GM04504 (cell line): ENCODE measurements at places on chromosomes 3 and 15.

DNA sequence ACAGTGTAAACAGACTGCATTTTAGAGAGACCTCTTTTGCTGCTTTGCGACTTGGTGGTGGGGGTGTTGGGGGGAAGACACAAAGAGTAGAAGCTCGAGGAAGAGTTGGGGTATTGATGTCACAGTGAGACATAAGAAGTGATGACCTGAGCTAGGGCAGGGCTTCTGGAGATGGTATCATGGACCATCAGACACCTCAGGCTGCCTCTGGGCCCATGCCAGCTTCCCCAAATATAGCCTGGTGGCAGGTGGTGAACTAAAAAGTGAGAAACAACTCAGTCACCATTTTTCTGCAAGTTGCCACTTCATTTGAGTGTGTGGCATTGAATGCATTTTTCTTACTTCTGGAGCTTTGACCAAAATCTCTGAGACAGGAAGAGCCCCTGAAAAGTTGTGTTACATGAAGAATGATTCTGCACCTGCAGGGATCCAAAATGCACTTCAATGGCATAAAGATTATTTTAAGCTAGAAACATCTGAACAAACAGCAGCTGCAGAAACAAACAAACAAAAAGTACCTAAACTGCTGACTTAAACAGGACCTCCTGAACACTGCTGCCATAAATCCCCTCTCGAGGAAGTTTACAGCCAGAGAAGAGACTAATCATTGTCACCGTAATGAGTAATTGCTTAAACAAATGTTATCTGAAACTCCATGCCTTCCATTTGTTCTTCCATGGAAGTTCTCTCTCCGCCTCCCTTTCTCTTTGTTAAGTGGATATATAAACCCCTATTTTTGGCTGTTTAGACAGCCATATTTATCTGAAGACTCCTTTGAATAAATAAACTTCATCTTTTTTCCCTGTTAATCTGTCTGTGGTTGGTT, 15.2 kb upstream of the XIRP1 start:
- DNase-seq, result no peak

GRCh38 chr3:158528076-158528674, 42.8 kb upstream of the MLF1 start:
- no peak for DNase-seq

DNA sequence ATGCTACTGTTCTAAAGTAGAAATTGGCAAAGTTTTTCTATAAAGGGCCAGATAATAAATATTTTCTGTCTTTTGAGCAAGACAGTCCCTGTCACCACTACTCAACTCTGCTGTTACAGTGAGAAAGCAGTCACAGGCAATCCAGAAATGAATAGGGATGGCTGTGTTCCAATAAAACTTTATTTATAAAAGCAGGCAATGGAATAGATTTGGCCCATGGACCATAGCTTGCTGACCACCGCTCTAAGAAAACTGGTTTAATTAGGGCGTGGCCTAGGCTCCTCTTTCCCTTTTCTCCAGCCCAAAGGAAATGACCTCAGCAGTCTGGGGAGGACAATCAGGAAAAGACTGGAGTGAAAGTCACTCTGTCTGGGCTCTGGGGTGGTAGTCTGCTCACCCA, 183.8 kb downstream of the MEGF11 start:
- DNase-seq, result no peak

DNA sequence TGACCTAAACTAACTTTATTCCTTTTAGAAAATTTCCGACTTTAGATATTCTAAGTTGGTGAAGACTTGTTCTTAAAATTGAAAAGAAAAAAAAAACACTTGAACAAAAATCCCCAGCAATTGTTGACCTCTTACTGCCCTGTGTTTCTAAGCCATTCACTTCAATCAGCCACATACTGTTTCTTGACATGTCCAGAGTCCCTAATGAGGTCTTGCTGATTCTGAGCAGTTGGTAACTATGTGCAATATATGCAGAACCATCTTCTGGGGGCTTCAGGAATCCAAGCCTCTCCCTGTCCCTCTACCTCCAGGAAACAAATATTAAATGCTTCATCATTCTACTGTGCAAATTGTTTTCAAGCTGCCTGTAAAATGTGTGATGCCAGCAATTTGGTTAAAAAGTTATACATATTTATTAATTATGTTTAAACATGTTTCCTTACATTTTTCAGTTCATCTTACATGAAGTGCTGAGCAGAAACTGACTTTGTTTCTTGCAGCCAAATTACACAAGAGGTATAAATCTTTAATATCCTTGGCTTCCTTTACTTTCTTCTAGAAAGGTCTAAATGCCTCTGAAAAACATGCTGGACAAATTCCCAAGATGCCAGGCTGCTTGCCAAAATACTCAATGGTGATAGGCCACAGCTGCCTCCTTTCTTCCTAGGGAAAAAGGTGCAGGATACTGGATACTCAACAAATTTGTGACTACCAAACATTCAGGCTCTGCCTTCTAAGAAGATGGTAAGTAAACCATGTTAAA, 19.8 kb upstream of the GYG1 start:
- DNase-seq, result peak; percentile 58

DNA sequence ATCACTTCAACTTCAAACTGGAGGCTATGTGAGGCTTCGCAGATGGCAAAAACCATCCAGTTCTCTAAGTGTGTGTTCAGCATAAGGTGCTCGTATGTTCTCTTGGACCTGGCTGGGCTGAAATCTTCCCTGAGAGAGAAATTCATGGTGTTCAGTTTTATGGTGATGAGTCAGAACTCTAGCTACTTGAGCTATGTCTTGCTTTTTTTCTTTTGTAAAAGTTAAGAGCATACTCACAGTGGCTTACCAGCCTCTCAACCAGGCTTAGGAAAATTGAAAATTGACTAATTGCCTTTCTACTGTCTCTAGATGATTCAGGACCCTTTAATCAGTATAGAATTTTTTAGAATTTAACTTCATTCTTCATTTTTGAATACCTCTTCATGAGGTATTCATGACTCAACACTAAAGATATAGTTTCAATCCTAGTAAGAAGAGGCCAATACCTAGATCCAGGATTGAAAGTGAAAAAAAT, 617.5 kb downstream of the TBL1XR1 start:
- DNase-seq, result peak; percentile 72

GRCh38 chr15:92524874-92525565, 130.6 kb downstream of the FAM174B start:
- no peak for DNase-seq

DNA sequence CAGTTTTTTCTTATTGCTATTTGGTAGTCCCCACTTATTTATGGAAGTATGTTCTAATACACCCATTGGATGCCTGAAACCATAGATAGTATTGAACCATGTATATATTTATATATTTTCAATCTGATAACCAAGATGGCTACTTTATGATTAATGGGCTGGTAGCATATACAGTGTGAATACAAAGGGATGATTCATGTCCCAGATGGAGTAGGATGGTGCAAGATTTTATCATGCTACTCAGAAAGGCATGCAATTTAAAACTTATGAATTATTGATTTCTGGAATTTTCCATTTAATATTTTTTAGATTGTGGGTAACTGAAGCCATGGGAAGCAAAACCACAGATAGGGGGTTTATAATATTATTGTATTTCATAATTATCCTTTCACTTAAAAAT, 35.2 kb downstream of the AP4E1 start:
- no peak for DNase-seq

- no peak for DNase-seq
Measured at GRCh38 chr3:113166357-113166718, 45.0 kb upstream of the BOC start.

- DNase-seq, result no peak
Measured at GRCh38 chr3:16842272-16843270, 42.2 kb upstream of the PLCL2 start.

GRCh38 chr15:75397494-75397893, 29.1 kb upstream of the MAN2C1 start:
- DNase-seq, result peak; percentile 3

GRCh38 chr3:129240436-129240835, 9.0 kb upstream of the COPG1 start:
- DNase-seq, result no peak

DNA sequence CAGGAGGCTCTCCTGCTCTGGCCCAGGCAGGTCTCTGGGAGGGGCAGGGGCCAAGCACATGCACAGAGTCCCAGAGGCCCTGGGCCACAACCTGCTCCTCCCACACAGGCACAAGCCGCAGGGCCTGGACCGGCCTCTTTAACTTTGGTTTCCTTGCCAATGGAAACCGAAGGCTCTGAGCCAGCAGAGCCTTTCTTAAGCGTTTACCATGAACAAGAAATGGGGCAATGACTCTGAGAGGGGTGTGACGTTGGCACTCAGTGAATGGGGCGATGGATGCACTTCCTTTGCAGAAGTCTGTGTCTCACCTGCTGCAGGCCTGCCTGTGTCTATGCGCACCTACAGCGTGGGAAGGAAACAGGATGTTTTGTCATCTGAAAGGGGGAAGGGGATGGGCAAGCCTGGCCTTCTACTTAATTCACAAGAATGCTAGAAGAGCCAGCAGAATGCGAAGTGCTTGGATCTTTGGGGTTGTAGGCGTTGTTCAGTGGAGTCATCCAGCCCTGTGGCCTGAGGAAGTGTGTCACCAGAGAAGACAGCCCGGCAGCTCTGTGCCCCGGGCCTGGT, 41.8 kb downstream of the IFT122 start:
- no peak for DNase-seq

DNA sequence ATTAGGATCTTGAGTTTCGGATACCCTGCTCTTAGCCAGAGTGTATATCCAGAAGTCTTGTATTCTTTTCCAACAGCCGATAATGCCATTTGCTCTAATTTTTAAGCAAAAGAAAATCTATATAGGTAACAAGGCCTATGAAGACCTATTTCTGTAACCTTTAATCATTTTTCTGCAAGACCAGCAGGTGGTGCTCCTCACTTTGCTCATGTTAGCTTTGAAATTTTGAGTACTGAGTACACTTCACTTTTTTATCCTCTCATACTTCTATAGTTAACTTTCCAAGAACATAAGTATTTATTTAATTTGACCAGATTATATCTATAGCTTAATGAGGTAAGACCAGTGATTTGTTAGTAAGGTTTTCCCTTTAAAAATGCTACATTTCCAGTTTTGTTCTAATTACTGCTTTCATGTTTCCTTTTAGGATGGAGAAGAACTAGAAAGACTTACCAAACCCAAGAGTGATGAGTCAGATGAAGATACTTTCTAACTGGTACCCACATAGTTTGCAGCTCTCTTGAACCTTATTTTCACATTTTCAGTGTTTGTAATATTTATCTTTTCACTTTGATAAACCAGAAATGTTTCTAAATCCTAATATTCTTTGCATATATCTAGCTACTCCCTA, 20.5 kb downstream of the SLC35A5 start:
- DNase-seq, result peak; percentile 38

GRCh38 chr3:159950156-159950898, 38.3 kb upstream of the IL12A start:
- no peak for DNase-seq

- no peak for DNase-seq
Measured at GRCh38 chr15:77042245-77042919, 28.5 kb downstream of the TSPAN3 start.

GRCh38 chr3:172771672-172772071, 21.1 kb downstream of the ECT2 start:
- DNase-seq, result no peak

DNA sequence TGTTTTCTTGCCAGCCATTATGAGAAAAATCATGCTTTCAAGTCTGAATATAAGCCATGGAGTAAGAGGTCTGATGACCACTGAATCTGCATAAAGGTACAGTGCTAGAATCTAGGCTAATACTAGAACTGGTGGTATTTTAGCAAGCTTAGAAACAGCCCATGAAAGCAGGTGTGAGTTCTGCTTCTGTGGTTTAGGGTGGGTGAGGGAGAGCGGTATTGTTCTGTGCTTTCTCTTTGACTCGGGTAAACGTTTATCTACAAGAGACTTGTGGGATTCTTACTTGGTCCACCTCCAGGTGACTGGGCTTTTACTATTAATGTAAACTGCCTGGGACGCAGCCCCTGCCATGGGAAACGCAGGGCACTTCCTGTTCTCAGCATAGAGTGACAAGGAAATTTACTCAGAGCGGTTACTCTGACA, 55.2 kb downstream of the PGPEP1L start:
- DNase-seq, result no peak

- no peak for DNase-seq
Measured at GRCh38 chr15:35720019-35720418, 174.1 kb upstream of the DPH6 start.

- no peak for DNase-seq
Measured at GRCh38 chr15:40028853-40029252, 10.1 kb downstream of the SRP14 start.

DNA sequence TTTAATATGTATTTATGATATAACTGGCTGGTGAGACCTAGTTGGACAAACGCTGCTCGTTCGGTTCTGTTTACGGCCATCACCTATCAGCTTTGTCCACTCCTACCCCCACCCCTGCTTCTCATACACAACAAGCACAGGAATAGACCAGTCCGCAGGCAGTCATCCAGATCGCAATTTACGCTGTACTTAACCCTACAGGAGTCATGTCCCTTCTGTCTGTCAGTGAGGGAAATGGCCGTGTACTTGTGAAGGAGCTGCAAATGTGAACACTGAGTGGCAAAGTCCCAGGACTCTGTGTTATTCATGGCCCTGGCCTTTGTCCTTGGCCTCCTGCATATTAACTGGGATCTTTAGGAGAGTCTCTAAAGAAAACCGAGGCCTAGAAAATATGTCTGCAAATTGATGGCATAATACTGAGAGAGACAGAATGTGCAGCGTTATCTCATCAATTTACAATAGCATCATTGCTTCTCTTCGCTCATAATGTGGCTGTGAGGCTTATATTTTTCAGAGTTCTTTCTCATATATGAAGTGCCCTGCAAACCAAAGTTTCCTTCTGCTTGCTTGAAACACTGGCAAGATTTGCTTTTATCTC, 7.2 kb upstream of the ABHD10 start:
- no peak for DNase-seq

DNA sequence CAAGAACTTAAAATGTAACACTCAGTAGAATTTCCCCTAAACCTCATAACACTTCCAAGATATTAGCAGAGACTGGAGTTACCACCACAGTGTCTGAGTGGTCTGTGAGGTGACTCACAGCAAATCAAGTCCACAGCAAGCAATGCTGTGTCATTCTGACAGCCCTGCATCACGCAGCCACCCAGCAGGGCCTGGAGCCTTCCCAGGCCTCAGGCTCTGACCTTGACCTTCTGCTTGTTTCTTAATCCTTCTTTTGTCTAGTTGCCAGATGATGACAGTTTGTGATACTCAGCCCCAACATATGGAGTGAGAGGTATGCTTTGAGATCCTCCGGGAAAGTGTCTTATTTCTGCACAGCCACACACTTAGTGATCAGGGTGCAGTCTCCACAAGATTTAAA, 82.5 kb downstream of the TOP2B start:
- DNase-seq, result peak; percentile 87

DNA sequence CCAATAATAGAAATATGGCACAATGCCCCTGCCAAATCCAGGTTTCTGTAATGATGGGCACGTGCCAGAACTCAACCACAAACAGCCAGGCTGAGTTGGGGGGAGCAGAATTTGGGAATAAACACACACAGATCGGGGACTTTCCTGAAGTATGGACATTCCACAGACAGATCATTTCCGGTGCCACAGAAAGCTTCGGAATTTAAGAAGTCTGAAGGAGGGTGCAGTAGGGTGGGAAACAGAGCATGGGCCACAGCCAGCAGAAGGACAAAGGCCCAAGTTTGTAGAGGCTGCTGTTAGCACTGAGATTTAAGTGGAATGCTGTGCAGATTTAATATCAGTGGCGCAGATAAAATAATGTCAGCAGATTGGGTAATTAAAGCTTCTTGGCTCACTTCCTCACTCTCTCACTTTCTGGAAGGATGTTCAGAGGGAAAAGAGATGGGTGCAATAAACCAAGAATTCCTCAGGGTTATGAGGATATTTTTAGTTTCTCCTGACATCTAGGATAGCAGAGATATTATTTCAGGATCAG, 67.4 kb downstream of the MYLK start:
- peak; percentile 76 for DNase-seq

GRCh38 chr15:60179786-60180391, 175.8 kb downstream of the FOXB1 start:
- peak; percentile 16 for DNase-seq

GRCh38 chr15:46270481-46271147, 635.8 kb downstream of the SQOR start:
- no peak for DNase-seq
